ENCODE measurements at places on chromosomes 7 and 10.

DNA sequence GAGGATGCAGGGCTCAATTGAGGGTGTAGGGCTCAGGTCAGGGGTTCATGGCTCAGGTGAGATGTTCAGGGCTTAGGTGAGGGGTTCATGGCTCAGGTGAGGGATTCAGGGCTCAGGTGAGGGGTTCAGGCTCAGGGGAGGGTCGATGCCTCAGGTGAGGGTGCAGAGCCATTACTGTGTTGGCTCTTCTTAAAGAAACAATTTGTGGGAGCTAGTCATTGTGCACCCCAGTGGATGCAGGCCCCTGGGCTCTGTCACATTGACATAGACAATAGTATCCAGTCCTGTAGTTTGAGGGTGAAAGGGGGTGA lies 86.7 kb downstream of the ADCY1 start:
- DNase-seq: no peak

DNA sequence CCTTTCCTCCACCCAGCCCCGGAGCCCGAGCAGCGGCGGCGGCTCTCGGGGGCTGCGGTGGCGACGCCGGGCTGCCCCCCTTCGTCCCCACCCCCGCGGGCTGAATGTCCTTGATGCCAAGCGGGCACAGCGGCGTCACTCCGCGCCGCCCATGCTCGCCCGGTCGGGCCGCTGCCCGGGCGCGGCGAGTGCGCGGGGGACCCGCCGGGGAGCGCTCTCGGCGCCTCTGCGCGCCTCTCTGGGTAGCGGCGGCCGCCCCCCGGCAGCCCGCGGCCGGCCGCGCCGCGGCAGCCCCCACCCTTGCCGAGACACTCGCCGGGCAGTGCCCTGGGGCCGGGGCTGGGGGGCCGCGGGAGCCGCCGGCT lies 433 bp upstream of the PLXNA4 start:
- no peak for DNase-seq

- peak; percentile 51 for DNase-seq
Measured at GRCh38 chr10:133335246-133336117, 1.2 kb downstream of the CALY start.

GRCh38 chr10:99233689-99234037 lies 2.0 kb downstream of the HPSE2 start:
- DNase-seq: no peak

All from EL (cell line).